PC-3 (cell line): ENCODE measurements at places on chromosomes 1 and 21.

DNA sequence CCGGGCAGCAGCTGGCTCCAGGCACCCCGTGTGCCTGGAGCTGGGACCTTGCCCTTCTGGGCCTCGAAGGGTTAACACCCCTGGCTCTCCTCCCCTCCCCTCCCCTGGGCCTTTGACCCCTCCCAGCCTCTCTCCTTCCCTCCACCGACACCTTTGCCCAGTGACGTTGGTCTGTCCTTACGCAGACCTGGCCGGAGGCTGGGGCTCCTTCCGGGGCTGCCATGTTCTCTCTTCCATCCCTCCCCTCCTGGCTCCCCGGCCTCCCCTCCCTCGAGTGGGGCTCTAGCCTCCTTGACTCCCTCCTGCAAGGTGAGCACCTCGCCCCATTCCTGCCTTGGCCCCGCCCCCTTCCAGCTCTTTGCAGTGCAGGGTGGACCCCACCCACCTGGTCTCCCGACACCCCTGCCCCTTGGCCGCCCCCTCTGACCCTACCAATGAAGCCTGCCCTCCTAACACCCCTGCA is at the start of gene TMEM82:
Gene TMEM82, plus strand, starts transcription at position 161 of the 463 bp plus-strand sequence. Its CDS starts 61 bp downstream, at position 222.
- no peak for DNase-seq

DNA sequence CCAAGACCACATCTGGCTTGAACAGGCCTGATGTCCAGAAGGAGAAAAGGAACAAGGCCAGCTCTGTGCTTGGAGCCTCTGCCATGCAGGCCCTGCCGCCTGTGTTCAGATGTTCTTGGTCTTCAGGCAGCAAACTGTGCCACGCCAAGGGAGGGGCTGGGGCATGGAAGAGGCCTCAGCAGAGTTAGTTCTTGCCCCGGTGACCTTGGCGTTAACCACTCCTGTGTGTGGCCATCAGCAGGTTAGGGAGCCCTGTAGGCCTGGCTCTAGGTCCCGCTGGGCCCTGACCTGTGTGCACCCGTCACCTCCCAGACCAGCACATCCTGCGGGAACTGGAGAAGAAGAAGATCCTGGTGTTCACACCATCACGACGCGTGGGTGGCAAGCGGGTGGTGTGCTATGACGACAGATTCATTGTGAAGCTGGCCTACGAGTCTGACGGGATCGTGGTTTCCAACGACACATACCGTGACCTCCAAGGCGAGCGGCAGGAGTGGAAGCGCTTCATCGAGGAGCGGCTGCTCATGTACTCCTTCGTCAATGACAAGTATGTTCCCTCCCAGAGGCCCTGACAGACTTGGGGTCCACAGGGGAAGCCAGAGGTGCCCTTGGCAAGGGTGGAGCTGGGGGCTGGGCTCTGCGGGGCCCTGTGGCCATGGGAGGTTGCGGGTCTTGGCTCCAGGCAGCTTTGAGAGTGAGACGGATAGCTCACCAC is 7.1 kb downstream of the ZC3H12A start:
- DNase-seq: no peak

GRCh38 chr1:199878823-199879222 is 148.7 kb upstream of the NR5A2 start:
- no peak for DNase-seq

DNA sequence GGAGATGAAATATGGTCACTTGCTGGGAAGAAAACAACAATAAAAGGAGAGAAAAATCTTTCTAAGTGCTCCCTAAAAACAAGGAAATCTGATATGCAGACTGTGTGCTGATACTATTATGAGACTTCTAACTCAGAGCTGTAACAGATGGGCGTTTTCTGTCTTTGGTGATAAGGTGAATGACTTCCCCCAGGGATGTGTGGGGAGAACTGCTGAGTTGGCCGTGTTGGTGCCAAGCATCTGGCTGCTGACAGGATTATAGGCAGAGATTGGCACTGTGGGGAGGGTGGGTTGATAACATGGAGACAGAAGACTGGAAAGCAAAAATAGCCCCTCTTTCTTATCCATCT is 438.5 kb upstream of the PLXNA2 start:
- no peak for DNase-seq

DNA sequence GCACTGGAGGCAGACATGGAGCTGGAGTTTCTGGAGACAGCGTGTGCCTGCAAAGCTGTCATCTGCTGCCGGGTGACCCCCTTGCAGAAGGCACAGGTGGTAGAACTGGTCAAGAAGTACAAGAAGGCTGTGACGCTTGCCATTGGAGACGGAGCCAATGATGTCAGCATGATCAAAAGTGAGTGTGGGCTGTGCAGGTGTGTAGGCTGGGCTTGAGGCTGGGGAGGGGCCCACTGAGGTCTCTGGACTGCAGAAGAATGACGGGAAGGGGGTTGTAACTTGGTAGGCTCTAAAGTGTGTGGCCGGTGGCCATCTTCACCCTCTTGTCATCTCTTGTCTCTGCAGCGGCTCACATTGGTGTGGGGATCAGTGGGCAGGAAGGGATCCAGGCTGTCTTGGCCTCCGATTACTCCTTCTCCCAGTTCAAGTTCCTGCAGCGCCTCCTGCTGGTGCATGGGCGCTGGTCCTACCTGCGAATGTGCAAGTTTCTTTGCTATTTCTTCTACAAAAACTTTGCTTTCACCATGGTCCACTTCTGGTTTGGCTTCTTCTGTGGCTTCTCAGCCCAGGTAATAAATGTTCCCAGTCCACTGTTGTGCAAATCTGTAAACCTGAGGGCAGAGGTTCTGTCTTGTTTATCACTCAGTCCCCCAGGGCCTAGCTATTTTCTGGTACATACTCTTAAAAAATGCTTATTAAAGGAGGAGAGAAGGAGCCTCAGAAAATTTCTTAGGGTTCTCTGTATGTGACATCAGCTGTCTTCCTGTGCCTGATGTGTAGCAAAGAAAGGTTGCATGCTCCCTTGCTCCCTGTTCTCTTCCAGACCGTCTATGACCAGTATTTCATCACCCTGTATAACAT is 19.9 kb downstream of the ATP8B2 start:
- DNase-seq: peak; percentile 67

DNA sequence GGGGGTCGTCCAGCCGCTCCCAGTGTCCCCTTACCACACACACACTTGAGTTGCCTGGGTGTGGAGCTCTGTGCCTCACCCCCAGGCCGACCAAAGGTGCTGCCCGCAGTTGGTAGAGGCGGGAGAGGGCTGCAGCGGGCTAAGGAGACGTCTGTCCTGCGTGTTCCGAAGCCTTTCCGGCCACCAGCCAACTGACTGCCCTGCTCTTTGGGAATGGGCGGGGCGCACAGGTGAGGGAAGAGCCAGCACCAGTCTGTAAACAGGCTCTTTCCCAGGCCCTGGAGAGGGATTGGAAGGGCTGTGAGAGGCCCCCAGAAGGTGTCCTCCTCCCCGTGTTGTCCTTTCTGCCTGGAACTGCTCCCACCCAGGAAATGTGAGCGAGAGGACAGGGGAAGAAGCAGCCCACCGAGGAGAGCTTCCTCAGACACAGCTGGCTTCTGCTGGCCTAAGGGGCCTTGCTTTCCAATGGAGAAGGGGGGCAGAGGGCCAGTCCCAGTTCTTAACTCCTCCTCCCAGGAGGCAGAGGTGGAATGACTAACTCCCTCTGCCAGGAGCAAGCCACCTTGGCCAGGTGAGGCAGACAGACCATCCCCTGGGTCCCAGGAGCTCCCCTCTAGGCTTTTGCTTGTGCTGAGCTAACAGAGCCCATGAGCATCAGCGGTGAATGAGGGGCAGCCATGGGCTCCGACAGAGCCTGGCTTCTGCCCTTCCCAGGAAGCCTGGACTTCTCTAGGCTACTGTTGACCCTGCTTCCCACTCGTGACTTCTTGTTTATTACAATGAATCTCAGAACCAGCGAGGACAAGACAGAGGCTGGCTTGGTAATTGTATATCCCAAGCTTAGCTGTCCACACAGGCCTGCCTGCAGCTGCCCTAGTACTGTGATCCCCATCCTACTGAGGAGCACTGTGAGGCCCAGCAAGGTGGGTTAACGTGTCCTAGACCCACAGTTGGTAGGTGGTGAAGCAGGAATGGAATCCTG is 158.1 kb upstream of the COA6 start:
- DNase-seq: no peak

GRCh38 chr1:180623579-180624347 is 8.1 kb upstream of the XPR1 start:
- DNase-seq: peak; percentile 28

DNA sequence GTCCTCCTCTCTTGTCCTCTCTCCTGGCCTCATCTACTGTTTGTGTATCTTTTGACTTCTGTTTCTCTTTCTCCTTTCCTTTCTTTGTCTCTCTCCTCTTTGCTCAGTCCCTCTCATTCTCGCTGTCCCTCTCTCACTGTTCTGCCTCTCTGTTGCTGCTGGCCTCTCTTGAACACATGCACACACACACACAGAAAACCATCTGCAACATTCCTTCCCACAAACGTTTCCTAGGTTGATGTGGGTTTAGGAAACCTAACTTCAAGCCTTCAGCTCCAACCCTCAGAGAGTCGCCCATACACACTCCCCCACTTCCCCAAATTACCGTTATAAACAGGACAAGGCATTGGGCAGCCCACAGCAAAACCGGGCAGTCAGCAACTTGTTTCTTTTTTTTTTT is 10.9 kb upstream of the SSBP3 start:
- no peak for DNase-seq

- peak; percentile 46 for DNase-seq
These were observed 5.1 kb downstream of the KCNJ15 start for GRCh38 chr21:38261851-38262250.

- DNase-seq: no peak
These were observed 14.7 kb downstream of the NAV1 start for GRCh38 chr1:201553496-201554189.

DNA sequence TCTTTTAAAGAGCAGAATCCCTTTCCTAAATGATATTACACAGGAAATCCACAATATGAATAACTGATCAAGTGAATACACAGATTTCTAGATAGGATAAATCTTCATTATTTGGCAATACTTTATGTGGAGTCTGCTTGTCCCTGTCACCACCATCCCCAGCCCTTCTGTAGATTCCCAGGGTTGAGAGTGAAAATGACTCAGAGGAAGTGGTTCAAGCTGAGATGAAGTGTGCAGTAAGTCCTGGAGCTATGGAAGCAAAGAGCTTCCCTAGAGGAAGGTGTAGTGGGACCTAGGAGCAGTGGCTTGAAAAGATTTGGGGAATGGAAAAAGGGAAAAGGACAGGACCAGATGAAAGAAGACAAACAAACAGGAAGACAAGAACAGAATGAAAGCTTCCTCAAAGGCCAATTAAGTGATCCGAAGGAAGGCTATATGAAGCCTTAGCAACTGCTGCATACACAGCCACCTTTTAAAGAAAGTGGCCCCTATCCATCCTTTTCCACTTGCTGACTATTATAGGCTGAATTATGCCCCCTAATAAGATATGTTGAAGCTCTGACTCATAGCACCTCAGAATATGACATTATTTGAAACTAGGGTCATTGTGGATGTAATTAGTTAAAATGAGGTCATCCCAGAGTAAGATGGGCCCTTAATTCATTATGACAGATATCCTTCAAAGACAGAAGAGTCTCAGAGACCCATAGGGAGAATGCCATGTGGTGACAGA is 96.5 kb upstream of the CAMK1G start:
- peak; percentile 61 for DNase-seq
